ENCODE measurements at places on chromosomes 3 and 15. TPM values are rescaled to one million over a fixed set of nuclear protein-coding genes. Genes with fewer than 3 reads are reported as not detected.

The GALNT15 gene
- 68.5 TPM for total RNA-seq

The DAZL gene
- not detected for total RNA-seq

The NRG4 gene
- total RNA-seq, result not detected

The ISLR gene
- 88.0 TPM for total RNA-seq

The CYP1A2 gene
- total RNA-seq, result not detected

The ERC2 gene
- 1.3 TPM for total RNA-seq

The SERPINI2 gene
- not detected for total RNA-seq

The ANKUB1 gene
- total RNA-seq, result not detected

DNA sequence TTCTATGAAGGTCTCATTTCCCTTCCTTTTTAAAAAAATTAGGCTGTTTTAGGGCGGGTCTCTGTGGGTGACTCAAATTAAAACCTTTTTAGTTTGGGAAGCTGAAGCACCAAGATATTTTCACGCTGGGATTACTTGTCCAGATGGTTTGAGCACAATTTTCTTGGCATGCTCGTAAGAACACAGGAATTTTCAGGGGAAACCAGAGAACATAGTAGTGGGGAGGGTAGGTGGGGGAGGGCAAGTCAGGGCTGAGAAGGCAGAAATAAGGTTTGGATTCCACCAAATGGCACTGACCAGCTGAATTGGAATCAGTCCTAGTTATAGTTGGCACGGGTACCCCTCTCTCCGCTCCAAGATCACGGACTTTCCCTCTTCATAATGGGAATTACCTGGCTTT is 97.3 kb upstream of the LRIG1 start:
- no peak for DNase-seq

DNA sequence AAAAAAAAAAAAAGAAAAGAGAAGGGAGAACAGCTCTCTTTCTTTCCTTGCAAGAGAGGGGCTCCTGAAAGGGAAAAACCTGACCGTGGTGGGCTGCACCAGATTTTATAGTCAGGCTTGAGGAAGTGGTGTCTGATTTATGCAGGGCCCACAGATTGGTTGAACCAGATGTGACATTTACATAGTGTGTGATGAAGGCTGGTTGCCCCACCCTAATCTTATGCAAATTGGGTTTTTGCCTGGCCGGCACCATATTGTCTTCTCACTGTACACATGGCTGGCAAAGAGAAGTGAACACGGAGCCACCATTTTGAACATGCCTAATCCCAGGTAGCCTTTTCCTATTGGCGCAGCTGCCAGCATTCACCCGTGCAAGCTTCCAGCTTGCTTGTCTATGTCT is 154.4 kb downstream of the OXSM start:
- no peak for DNase-seq

DNA sequence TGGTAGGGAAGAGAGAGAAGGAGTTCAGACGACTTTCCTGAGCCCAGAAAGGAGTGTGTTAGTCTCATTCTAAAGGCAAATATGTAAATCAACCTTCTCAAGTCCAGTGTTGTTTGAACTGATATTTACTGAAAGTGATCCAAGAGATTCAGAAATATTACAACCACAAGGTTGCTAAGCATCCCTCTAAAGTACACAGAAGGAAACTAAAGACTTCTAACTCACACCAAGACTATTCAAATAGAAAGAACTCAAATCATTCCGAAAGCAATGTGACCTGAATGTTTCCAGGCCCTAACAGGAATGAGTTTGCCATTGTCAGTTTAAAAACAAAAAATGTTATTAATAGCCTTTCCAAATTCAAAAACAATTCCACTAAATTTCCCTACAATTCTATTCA is 56.9 kb upstream of the VGLL3 start:
- no peak for DNase-seq

DNA sequence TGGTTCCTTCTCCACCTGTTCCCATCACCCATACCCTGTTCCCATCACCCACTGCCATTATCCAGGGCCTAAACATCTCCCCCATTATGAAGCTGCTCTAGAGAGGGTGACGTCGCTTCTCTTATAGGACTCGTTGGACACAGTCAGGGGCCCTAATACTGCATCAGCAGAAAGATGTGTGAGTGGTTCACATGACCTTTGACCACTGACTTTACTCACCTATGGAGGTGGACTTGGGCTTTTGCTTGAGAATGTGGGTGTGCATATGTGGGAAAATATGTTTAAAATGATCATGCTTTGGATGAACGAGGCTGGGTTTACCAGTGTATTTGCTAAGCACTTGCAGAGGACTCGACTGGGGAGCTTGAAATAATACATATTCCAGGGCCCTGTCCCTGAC is 26.8 kb downstream of the RBP2 start:
- DNase-seq, result no peak

- no peak for DNase-seq
Measured at GRCh38 chr3:8938021-8938420, 25.3 kb downstream of the RAD18 start.

- no peak for DNase-seq
Measured at GRCh38 chr3:192930577-192930976, 12.9 kb upstream of the MB21D2 start.

GRCh38 chr3:133487920-133488540 is 85.5 kb upstream of the CDV3 start:
- DNase-seq, result no peak

DNA sequence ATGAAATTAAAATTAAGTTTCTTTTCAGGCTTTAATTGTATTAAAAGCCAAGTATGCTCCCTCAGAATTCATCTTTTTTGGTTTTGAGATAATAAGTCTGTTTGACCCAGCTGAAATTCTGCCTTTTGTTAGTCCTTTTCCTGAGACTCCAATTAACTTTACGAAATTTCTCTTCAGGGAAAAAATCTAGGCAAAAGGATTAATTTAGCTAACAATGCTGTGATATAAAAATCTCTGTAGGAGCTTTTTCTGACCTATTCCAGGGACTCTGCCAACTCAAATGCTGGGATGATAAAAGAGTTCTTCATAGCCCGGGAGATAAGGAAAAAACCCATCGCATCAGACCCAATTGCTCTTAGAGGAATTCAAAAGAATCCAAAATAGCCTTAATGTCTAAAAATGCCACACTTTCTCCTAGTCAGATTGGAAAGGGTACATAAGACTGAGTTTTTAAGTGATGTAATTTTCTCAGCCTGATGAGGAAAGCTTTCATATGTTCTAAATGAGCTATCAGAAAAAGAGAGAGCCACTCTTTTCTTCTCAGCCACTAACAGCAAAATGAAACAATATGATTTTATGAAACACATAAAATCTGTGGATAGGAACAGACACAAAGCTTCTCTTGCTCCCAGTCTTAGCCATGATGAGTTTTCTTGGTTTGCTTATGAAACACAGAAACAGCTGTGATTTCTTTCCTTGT is 405.1 kb downstream of the ROBO1 start:
- DNase-seq, result no peak

- DNase-seq, result no peak
Measured at GRCh38 chr15:75649848-75650247, 2.1 kb downstream of the SNX33 start.

GRCh38 chr15:96334017-96334704 is 3.7 kb downstream of the NR2F2 start:
- no peak for DNase-seq

DNA sequence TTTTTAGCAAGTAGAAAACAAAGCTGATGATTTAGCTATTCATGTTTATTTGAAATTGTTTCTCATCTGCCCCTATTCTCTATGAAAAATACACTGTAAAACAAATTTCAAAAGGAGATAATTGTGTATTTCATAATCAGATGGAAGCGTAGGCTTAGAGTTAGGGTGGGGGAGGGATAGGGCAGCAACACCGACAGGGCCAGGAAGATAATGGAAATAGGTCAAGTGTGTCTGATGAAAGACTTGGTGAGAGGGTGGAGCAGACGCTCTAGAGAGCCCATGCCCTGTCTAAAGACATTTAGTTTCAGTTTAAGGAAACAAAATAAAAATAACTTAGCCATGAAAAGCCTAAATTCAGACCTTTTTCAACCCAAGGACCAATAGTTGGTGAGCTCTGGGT is 51.6 kb upstream of the ARL6 start:
- no peak for DNase-seq

- DNase-seq, result no peak
Measured at GRCh38 chr15:34999906-35000305, 11.8 kb upstream of the ZNF770 start.

- no peak for DNase-seq
Measured at GRCh38 chr3:183812761-183813445, 12.5 kb downstream of the MAP6D1 start.

- DNase-seq, result no peak
Measured at GRCh38 chr3:124282751-124283651, 291.1 kb upstream of the ROPN1 start.

- DNase-seq, result no peak
Measured at GRCh38 chr15:101167753-101168462, 83.9 kb downstream of the CHSY1 start.

GRCh38 chr3:55572816-55573215 is 85.7 kb upstream of the WNT5A start:
- DNase-seq, result no peak

- no peak for DNase-seq
Measured at GRCh38 chr3:58164199-58164879, 46.4 kb downstream of the DNASE1L3 start.

DNA sequence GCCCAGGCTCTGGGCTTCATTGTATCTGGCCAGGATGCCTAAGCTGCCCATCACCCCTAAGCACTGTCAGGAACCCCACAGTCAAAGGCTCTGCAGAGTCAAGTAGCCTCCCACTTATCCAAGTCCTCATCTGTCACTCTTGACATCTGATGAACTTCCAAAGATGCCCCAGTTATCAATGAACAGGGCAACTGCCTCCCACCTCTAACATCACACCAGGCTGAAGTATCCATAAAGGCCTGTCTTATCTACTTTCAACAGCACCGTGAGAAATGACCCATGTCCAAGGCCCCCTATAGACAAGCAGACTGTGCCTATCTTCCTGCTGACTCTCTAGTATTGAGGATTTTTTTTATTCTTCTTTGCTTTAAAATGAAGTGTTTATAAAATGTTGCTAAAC is 56.4 kb downstream of the TRIM69 start:
- DNase-seq, result no peak

Data from breast epithelium (tissue), 4 donors.